ENCODE measurements at places on chromosomes 2 and 18. TPM values are rescaled to one million over a fixed set of nuclear protein-coding genes. Genes with fewer than 3 reads are reported as not detected.

The OXER1 gene
- 4.3 TPM for total RNA-seq

The SP5 gene
- 0.77 TPM for total RNA-seq

The TLX2 gene
- 0.93 TPM for total RNA-seq

The GBX2 gene
- total RNA-seq: 0.49 TPM

The MAPRE3 gene
- total RNA-seq: 21.6 TPM

The FOXI3 gene
- 7.1 TPM for total RNA-seq

The SLC9A4 gene
- total RNA-seq: 0.55 TPM

The CCDC141 gene
- total RNA-seq: 19.2 TPM

The IL36G gene
- total RNA-seq: not detected

The UNC80 gene
- total RNA-seq: 54.2 TPM

The CGREF1 gene
- total RNA-seq: 12.1 TPM

The LRRTM1 gene
- 2.0 TPM for total RNA-seq

The POLR1B gene
- total RNA-seq: 27.4 TPM

The STPG4 gene
- total RNA-seq: not detected

The CLEC4F gene
- total RNA-seq: 9.1 TPM

The SLC5A7 gene
- 1.1 TPM for total RNA-seq

The FAM110C gene
- 3.9 TPM for total RNA-seq

The ACADL gene
- total RNA-seq: 3.7 TPM

The LINC00305 gene
- total RNA-seq: not detected

The IL36RN gene
- 0.22 TPM for total RNA-seq

The GALNT3 gene
- 6.8 TPM for total RNA-seq

The IL18RAP gene
- 0.33 TPM for total RNA-seq

The SIX3 gene
- total RNA-seq: 35.2 TPM

The SPTBN1 gene
- total RNA-seq: 409 TPM

The CCDC85A gene
- 14.0 TPM for total RNA-seq

The TMEM18 gene
- total RNA-seq: 38.9 TPM

The TRPM8 gene
- 3.0 TPM for total RNA-seq

The DPYSL5 gene
- 40.3 TPM for total RNA-seq

The IL1R1 gene
- total RNA-seq: 19.4 TPM

The CHRNA1 gene
- total RNA-seq: 9.1 TPM

The CNGA3 gene
- total RNA-seq: 9.7 TPM

The FBXO41 gene
- total RNA-seq: 6.7 TPM

The EPB41L3 gene
- 103 TPM for total RNA-seq

The ALK gene
- 9.5 TPM for total RNA-seq

The DTNA gene
- total RNA-seq: 46.2 TPM

The ABCB11 gene
- total RNA-seq: 0.38 TPM

The EFR3B gene
- total RNA-seq: 32.6 TPM

The UGT1A9 gene
- total RNA-seq: not detected

The SERPINB3 gene
- not detected for total RNA-seq

The NEU4 gene
- total RNA-seq: 0.66 TPM

The UPP2 gene
- 0.33 TPM for total RNA-seq

The RTP5 gene
- total RNA-seq: not detected

The UGT1A1 gene
- total RNA-seq: not detected

The SLC30A3 gene
- 0.27 TPM for total RNA-seq

The RAX gene
- total RNA-seq: 111 TPM

The IL1R2 gene
- total RNA-seq: 1.0 TPM

The SP9 gene
- not detected for total RNA-seq

The FSHR gene
- total RNA-seq: not detected

The MYCN gene
- 55.0 TPM for total RNA-seq

The RRM2 gene
- total RNA-seq: 14.7 TPM

The HOXD13 gene
- total RNA-seq: not detected

The NTSR2 gene
- total RNA-seq: 0.44 TPM

The DIPK1C gene
- 25.5 TPM for total RNA-seq

The GMPPA gene
- 25.4 TPM for total RNA-seq

The ERBB4 gene
- 17.9 TPM for total RNA-seq
